ENCODE measurements at places on chromosomes 4 and X.

DNA sequence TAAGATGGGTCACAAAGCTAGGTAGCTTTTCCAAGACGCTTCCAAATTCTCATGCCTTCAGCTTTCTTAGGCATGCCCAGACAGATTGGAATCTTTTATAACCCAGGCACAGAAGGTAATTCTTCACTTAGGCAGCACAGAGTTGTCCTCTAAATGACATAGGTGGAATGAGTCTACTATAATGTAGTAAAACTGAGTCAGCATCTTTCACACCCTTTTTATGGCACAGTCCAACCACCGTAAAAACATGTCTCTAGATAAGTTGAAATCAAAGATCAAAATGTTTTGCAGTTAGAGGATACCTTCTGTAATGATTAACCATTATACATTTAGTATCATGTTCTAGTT, 128.4 kb upstream of the FAT1 start:
- no peak for DNase-seq

GRCh38 chr4:69936566-69936965, 5.7 kb downstream of the CSN1S1 start:
- DNase-seq: peak; percentile 19

GRCh38 chrX:42485601-42486000, 292.4 kb downstream of the PPP1R2C start:
- DNase-seq: no peak

DNA sequence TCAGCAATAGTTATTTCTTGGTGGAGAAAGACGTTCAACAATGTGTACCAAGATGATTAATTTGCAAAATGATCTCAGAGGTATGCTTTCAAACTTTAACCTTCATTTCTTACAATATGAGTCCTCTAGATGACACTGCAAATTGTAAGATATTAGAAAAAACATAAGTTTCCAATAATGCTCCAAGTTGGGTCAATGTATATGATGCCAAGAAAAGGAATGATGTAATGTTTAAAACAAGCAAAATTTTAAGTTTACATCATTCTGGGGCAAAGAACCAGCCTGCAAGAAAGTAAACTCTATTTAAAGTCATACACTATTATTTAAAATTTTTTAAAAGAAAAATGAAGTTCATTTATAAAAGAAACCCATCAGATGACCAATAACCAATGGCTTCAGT, 56.1 kb downstream of the PRSS12 start:
- no peak for DNase-seq

- no peak for DNase-seq
Observed at GRCh38 chr4:188041721-188042120, 46.1 kb downstream of the ZFP42 start.

Data from non-pigmented ciliary epithelial cell (primary cell).